EL (cell line): ENCODE measurements at places on chromosomes 3 and 15.

- no peak for DNase-seq
Observed at GRCh38 chr3:119555309-119555735, 4.1 kb downstream of the CD80 start.

GRCh38 chr3:142228964-142229363 is 3.6 kb upstream of the GK5 start:
- no peak for DNase-seq

- no peak for DNase-seq
Observed at GRCh38 chr15:67198157-67198754, 56.2 kb downstream of the AAGAB start.

DNA sequence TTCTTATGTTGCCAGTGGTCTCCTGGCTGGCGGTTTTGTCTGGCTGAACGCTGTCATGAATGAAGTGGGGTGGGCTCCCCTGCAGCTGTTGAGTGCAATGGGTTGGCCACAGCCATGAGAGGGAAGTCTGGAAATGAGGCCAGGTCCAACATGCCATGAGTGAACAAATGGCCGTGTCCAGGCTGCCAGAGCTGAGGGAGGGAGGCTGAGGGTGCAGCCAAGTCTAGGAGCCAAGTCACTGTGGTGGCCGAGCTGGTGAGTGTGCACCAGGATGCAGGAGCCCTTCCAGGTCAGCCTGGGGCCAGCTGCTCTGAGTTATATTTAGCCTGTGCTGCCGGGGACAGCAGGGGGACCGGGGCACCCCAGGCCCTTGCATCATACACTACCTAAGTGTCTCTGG is 24.7 kb upstream of the PRR23E start:
- no peak for DNase-seq

- no peak for DNase-seq
Observed at GRCh38 chr15:82986442-82986780, 401 bp downstream of the RAMAC start.

- no peak for DNase-seq
Observed at GRCh38 chr15:33517944-33518343, 207.2 kb downstream of the RYR3 start.

GRCh38 chr3:29695643-29696198 is 414.9 kb downstream of the RBMS3 start:
- DNase-seq: peak; percentile 65

DNA sequence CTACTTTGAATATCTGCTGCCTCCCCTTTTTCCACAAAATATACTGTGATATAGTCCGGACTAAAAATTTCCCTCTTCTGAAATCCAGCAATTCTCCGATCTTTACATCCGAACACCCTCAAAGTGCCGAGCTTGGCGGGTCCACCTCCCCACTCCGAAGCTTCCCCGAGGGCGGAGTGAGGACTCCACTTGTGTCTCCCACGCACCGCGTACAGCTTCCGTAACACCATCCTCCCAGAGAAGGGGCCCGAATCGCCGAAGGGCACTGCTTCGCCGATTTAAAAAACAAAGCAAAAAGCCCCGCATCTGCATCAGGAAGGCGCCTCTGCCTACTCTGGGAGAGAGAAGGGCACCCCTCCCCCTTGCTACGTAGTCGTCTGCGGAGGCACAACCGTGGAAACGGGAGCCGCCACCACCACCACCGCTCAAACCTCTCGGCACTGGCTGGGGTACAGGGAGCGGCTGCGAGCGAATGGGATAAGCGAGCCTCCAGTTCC is 551 bp downstream of the NCBP2 start:
- peak; percentile 58 for DNase-seq

GRCh38 chr15:36491912-36492311 is 87.5 kb upstream of the CDIN1 start:
- no peak for DNase-seq

DNA sequence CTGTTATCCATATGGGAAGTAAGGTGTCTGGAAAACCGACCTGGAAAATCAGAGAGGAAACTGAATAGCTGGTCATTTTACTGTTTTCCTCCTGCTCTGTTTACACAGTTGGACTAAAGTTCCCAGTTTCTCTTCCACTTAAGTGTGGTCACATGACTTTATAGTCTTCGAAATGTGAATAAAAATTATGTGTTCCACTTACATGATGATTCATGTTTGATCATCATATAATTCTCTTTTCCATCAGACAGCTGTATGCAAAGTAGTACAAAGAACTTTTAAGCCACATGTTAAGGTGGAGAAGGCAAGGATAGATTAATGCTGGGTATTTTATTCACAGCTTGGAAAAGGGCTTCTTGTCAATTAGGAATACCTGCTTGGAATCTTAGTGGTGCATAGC is 525.5 kb upstream of the BCHE start:
- no peak for DNase-seq

DNA sequence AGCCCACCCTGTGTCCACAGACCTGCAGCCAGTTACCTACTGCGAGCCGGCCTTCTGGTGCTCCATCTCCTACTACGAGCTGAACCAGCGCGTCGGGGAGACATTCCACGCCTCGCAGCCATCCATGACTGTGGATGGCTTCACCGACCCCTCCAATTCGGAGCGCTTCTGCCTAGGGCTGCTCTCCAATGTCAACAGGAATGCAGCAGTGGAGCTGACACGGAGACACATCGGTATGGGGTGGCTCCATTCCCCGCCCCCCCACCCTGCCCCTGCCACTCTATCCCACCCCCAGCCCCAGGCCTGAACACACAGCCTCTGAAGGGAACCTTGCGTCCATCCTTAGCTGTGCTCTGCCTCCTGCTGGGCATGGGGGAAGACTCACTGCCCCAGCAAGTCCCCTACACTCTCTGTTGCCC is 73.2 kb downstream of the AAGAB start:
- DNase-seq: no peak

DNA sequence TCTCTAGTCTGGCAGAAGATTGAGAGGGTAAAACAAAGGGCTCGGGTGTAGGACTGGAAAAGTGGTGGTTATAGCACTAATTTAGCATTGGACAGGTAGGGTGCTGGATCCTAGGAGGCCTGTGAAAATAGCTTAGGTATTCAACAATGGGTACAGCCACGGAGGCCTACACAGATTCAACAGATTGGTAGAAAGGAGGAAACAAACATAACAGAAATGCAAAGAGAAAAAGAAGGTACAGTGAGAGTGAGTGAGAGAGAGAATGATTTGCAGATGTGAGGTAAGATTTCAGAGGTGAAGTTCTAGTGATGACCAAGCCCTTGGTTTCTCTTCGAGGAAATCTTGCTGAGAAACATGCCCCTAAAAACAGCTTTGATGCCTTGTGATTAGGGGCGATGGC is 37.9 kb downstream of the ADIPOQ start:
- no peak for DNase-seq

DNA sequence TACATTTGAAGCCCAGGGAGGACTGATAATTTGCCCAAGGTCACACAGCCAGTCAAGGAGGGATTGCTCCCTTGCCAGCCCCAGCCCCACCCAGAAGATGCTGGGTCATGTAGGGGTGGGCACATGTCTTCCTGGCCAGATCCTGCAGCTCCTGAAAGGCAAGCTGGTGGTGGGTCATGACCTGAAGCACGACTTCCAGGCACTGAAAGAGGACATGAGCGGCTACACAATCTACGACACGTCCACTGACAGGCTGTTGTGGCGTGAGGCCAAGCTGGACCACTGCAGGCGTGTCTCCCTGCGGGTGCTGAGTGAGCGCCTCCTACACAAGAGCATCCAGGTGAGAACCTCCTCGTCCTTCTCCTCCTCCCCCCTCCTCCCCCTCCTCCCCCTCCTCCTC is 13.2 kb downstream of the ISG20 start:
- no peak for DNase-seq

DNA sequence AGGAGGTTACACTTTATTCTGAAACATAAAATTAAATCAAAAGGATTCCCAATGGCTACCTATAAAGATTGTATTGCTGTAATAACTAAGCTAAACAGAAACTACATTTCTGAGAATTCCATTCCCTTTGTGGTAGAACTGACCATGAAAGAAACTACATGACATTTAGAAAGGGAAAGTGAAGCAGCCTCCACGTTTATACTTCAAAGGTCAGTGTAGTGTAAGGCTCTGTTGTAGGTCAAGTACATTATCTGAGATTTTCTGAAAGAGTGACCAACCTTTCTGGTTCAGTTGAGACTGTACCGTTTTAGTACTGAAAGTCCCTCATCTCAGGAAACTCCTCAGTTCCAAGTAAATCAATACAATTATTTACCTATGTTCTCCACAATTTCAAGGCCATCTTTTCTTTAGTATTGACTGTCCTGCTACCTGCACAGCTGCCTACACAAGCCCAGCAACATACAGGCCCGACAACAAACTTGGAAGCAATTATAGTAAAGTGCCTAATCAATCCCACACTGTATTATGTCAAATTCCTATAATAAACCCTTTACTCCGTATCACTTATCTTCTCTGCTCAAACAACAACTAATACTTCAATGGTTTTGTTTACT is 343.0 kb downstream of the PLOD2 start:
- DNase-seq: no peak

DNA sequence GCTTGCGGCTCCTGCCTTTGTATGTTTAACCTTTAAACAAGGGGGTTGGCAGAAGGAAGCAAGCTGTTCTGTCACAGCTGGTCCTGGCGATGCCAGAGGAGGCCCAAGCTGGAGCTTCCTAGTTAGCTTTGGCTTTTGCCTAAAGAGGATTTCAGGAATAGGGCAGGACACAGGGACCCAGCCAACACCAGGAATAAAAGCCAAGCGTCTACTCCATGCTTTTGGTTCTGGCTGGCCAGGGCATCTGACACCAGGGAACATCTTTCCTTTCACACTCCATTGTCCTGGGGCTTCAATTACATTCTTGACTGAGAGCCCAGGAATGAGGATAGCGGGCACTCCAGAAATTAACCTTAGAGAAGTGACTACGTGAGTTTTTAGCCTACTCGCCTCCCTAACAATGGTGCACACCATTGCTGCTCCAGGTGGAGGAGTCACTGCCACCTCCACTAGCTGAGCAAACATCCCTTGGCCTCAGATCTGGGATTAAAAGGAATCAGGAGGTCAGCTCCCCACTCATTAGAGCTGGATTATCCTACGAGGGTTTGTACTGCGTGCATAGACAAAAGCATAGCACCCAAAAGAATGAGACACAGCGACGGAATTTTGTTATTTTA is 38.2 kb downstream of the TPM1 start:
- no peak for DNase-seq

- DNase-seq: peak; percentile 81
Observed at GRCh38 chr3:70982700-70983140, 600.8 kb downstream of the FOXP1 start.

DNA sequence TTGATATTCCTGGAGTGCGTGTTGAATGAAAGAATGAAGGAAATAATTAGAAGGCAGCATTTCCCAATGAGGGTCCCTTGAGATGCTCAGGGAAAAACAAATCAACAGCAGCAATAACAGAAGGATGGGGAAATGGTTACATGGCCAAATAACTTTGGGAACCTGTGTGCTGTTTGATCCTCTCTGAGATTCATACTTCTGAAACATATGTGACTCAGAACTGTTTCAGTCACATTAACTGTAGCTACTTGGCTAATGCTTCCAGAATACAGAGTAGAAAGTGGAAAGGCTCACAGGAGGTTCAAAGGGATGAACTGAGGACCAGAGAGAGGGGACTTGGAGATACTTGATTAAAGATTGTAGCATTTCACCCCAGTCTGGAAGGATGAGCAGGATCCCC is 258.2 kb downstream of the SLCO3A1 start:
- DNase-seq: no peak

DNA sequence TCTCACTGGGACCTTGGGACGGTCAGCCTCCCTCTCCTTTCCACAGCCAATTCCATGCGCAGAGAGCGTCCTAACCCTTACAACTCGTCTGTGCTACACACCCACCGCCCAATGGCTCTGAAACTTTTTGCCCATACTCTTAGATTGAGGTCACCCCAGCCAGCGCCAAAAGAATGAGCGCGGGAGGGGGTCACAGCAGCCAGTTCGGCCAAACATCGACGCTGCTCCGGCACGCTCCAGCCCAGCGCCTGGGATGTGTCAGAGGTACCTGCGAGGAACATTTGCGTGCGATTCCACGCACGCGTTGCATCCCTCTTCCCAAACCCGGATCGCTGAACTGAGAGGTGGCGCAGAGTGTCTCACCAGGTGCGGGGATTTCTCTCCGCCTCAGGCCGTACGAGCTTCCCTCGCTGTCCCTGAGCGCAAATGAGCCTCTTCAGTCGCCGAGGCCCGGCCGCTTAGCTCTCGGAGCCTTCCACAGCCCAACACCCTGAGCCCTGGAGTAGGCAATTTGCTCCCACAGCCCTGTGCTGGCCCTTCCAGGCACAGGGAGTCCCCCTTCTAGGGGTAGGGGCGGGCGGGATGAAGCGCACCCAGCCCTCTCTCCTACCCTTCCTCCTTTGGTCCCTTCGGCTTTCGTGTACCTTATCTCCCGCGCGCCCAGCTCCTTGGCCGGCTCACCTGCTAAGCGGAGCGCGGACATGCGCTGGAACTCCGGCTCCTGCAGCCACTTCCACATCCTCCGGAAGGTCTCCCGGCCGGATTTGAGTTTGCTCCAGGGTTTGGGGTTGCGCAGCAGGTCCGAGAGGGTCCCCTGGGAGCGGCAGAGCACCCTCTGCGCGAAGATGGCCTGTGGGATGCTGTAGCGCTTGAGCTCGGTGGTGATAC is 1.8 kb downstream of the ONECUT1 start:
- DNase-seq: no peak

DNA sequence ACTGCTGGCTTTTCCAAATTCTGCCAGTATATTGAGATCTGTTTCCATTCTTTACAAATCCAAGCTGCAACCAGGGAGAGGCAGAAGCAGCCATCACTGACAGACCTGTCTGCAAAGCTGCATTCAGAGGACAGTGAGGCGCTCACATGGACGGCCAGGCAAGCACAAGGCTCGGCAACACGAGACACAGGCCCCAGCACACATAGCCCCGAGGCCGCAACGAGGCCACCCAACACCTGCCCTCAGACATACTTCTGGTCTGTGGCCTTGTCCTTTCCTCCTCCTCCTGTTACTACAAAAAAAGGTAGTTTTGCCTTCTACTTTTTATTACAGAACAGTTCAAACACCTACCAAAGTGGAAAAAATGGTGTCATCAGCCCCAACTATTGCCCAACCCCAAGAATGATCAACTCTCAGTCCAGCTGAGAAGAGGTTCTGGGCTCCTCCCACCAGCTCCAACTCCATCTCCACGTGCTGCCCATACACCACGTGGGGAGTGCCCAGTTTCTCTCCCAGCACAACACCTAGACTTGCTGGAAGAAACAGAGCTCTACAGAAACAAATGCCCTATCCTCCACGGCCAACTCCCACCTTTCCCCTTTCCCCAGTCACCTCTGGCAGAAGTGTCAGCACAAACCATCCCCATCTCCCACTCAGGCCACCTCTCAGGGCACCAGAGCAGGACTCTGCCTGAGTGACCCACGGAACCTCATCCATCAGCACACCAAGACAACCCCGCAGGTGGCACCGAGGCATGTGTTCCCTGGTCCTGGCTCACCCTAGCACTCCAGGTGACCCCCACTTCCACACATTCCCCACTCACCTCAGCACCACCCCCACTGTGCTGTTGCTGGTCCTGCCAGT is 7.4 kb downstream of the ZXDC start:
- no peak for DNase-seq

DNA sequence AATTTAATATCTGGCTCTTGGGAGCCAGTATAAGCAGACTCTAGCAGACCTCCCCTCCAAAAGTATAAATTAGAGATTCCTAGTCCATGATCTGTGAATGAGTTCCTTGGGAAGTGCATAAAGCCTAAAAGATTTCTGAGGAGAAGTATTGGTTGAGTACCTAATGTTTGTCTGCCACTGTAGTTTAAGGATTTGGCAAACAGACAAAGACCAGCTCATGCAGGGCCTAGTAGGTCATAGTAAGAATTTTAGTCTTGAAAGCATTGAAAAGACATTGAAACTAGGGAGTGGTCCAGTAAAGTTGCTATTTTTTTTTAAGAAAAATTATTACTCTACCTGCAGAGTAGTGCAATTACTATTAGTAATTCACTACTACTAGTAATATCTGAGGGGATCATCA is 67.5 kb downstream of the SPRED1 start:
- DNase-seq: peak; percentile 15
